ENCODE measurements at places on chromosomes 5 and 9. TPM values are rescaled to one million over a fixed set of nuclear protein-coding genes. Genes with fewer than 3 reads are reported as not detected.

GRCh38 chr5:90562341-90562740 is 3.7 kb downstream of the ADGRV1 start:
- no peak overlapping the region for H3K4me3 ChIP-seq
- H3K27me3 ChIP-seq = peaks cover 26% of the 10 kb centered on the region
- peaks cover 3% of the 10 kb centered on the region for H3K4me1 ChIP-seq
- DNase-seq = no peak
- no peak overlapping the region for H3K27ac ChIP-seq

Gene TEX48
- not detected for total RNA-seq

Gene NEUROG1
- total RNA-seq = not detected

- no peak for DNase-seq
- no peak overlapping the region for H3K27ac ChIP-seq
- H3K4me1 ChIP-seq = no peaks in the 10 kb centered on the region
- no peaks in the 10 kb centered on the region for H3K36me3 ChIP-seq
- no peaks in the 10 kb centered on the region for H3K27me3 ChIP-seq
- no peak overlapping the region for H3K4me3 ChIP-seq
Observed at GRCh38 chr5:35163710-35164033, 66.6 kb downstream of the PRLR start.

GRCh38 chr9:130576176-130576575 is 3.2 kb upstream of the FUBP3 start:
- H3K36me3 ChIP-seq = peaks cover 4% of the 10 kb centered on the region
- no peaks in the 10 kb centered on the region for H3K27me3 ChIP-seq
- no peak overlapping the region for H3K27ac ChIP-seq

DNA sequence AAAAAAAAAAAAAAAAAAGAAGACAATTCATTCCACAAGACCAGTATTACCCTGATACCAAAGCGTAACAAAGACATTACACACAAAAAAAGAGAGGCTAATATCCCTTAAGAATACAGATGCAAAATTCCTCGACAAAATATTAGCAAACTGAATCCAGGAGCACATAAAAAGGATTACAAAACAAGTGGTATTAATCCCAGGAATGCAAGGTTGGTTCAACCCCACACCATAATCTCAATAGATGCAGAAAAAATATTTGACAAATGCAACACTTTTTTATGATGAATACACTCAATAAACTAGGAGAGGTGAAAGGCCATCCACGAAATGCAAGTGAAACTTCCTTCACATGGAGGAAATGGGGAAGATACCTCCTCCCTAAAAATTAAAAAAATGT is 80.1 kb upstream of the TLR4 start:
- H3K27ac ChIP-seq = no peak overlapping the region
- DNase-seq = no peak
- H3K36me3 ChIP-seq = no peaks in the 10 kb centered on the region
- no peaks in the 10 kb centered on the region for H3K27me3 ChIP-seq

DNA sequence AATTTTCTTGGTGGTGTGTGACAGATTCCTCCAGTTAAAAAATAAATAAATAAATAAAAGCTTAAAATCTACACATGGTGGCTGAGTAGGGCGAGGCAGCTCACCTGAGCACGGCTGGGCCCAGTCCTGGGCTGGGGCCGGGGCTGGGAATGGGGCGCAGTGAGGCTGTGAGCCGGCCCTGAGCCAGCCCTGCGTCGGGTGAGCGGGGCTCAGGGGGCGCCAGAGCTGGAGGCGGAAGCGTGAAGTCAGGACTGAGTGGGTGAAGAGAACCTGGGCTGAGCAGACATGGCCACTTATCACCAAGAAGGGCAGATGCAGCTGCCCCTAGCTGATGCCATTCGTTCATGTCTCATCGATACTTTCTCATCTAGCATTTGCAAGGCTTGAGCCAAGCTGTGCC is 22.8 kb upstream of the DTWD2 start:
- no peaks in the 10 kb centered on the region for H3K27me3 ChIP-seq
- H3K27ac ChIP-seq = no peak overlapping the region
- H3K36me3 ChIP-seq = no peaks in the 10 kb centered on the region
- H3K4me1 ChIP-seq = no peaks in the 10 kb centered on the region
- DNase-seq = no peak
- no peak overlapping the region for H3K4me3 ChIP-seq

DNA sequence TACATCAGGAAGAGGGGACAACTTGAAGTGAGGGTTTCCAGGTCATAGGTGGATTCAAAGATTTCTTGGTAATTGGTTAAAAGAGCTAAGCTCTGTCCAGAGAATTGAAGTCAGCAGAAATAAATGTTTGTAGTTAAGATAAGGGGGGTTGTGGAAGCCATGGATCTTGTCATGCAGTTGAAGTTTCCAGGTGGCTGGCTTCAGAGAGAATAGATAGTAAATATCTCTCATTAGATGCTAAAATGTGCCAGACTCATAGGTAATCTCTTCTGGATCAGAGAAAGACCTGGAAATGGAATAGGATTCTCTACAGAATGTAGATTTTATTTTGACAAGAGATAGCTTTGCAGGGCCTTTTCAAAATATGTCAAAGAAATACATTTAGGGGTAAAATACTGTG is 491.7 kb downstream of the PRR16 start:
- H3K27me3 ChIP-seq = no peaks in the 10 kb centered on the region
- H3K4me3 ChIP-seq = no peak overlapping the region
- H3K36me3 ChIP-seq = no peaks in the 10 kb centered on the region
- no peak overlapping the region for H3K27ac ChIP-seq
- H3K4me1 ChIP-seq = no peaks in the 10 kb centered on the region
- no peak for DNase-seq

DNA sequence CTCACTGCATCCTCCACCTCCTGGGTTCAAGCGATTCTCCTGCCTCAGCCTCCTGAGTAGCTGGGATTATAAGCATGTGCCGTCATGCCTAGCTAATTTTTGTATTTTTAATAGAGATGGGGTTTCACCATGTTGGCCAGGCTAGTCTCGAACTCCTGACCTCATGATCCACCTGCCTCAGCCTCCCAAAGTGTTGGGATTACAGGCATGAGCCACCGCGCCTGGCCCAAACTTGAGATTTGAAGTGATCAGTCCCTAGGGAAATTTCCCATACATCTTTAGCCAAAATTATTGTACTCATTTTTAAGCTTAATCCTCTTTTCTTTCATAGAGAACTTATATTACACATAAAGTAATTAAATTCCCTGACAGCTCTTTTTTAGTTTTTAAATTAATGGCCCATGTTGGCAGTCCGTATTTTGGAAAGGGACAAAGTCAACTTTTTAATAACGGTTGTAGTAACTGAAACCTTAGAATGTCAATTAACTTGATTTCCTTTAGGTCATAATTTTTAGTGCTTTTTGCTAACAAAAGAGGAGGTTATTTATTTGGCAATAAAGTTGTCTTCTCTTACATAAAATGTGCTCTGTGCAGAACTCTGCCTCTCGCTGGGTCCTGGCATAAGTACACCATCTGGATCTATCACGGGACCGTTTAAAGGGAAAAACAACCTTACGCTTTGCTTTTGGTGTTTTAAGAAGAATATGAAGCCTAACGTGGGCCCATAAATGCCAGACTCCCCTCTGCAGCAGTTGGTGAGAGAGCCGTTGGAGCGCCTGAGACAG is 142.3 kb upstream of the OTULINL start:
- no peaks in the 10 kb centered on the region for H3K27me3 ChIP-seq
- no peak overlapping the region for H3K4me3 ChIP-seq
- no peak overlapping the region for H3K27ac ChIP-seq
- H3K4me1 ChIP-seq = no peaks in the 10 kb centered on the region
- DNase-seq = no peak

DNA sequence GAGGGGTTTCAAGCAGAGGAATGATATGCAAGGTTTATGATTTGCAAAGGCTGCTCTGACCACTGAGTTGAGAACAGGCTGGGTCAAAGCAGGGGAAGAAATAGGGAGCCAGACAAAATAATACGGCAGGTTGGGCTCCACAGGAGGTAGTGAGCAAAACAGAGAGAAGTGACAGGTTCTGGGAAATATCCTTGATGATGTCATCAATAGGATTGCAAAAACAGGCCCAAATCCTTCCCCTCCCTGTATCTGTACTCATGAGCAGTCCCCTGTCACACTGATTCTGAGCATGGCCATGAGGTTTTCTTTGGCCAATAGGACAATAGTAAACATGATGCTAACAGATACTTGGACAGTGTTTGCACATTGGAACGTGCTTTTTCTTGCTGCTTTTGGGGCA is 471.8 kb upstream of the BRINP1 start:
- DNase-seq = no peak
- no peak overlapping the region for H3K4me3 ChIP-seq
- H3K27ac ChIP-seq = no peak overlapping the region

DNA sequence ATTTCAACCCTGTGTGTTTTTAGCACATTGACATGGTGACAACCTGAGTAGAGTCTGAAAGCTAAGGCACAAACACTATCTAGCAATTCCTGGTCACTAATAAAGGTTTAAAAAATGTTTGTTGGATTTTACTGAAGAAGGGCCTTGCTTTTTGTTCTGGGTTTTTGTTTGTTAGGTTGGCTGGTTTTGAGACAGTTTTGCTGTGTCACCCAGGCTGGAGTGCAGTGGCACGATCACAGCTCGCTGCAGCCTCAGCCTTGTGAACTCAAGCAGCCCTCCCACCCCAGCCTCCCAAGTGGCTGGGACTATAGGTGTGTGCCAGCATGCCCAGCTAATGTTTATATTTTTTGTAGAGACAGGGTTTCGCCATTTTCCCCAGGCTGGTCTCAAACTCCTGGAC is 39.0 kb downstream of the PRKACG start:
- peak overlapping the region; percentile 76 for H3K27ac ChIP-seq
- H3K4me3 ChIP-seq = peak overlapping the region; percentile 78
- H3K36me3 ChIP-seq = no peaks in the 10 kb centered on the region
- no peaks in the 10 kb centered on the region for H3K27me3 ChIP-seq
- peak; percentile 11 for DNase-seq
- H3K4me1 ChIP-seq = peaks cover 46% of the 10 kb centered on the region

DNA sequence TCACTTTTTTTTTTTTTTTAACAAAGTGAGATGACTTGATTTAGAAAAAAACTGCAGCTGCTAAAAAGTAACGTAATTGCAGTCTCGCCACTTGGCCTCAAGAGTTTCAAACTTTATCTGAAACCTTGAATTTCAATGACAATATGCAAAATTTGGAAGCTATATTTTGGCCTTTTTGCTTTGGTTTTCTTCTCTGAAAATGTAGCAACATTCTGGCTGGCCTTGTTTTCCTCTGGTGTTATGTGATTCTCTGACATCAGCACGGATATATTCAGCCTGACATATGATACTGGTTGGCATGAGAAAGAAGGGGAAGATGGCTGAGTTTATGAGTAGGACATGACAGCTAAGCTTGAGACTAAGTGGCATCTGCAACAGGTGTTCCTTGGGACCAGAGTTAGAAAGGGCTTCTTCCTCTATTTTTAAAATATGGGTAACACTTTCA is 136.5 kb downstream of the MEF2C start:
- no peaks in the 10 kb centered on the region for H3K36me3 ChIP-seq
- H3K27ac ChIP-seq = no peak overlapping the region
- no peaks in the 10 kb centered on the region for H3K27me3 ChIP-seq
- no peaks in the 10 kb centered on the region for H3K4me1 ChIP-seq
- no peak for DNase-seq

Gene SLC9A3
- 2.0 TPM for total RNA-seq

DNA sequence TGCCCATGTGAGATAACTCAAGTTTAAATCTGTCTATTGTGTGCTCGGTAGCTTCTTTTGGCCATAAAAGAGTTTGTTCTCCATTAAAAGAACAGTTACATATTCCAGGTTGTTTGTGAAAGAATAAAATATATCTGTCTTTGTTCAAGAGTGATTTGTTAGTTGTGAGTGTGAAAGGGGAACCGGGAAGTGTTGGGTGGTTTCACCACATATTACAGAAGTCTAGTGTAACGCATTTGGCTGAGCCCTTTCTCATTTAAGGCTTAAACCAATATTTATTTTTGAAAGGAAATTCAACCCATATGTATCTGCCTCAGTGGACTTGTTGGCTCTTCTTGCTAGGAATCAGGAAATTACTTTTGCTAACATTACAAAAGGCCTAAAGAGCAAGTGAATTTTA is 54.1 kb upstream of the DMRTA1 start:
- no peak for DNase-seq
- H3K36me3 ChIP-seq = no peaks in the 10 kb centered on the region
- no peak overlapping the region for H3K27ac ChIP-seq
- no peaks in the 10 kb centered on the region for H3K4me1 ChIP-seq
- H3K4me3 ChIP-seq = no peak overlapping the region
- H3K27me3 ChIP-seq = no peaks in the 10 kb centered on the region

Gene FGF1
- not detected for total RNA-seq

DNA sequence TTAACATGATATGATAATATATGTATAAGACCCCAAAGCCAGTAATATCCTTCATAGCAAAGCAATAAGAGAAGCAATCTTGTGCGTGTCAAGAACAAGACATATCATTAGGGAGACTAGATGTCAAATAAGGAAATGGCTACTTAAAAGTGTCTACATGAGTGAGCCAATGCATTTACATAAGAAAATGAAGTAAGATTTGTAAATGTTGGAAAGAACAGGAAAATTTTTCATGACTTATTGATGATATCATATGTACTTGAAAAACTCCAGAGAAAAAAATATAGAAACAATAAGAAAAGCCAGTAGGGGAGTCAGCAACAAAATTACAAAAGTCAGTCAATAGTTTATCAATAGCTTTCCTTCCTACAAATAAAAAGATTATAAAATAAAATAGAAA is 13.8 kb upstream of the MCTP1 start:
- no peaks in the 10 kb centered on the region for H3K27me3 ChIP-seq
- no peaks in the 10 kb centered on the region for H3K36me3 ChIP-seq
- H3K4me1 ChIP-seq = no peaks in the 10 kb centered on the region
- H3K4me3 ChIP-seq = no peak overlapping the region

Gene CDC25C
- 0.37 TPM for total RNA-seq

DNA sequence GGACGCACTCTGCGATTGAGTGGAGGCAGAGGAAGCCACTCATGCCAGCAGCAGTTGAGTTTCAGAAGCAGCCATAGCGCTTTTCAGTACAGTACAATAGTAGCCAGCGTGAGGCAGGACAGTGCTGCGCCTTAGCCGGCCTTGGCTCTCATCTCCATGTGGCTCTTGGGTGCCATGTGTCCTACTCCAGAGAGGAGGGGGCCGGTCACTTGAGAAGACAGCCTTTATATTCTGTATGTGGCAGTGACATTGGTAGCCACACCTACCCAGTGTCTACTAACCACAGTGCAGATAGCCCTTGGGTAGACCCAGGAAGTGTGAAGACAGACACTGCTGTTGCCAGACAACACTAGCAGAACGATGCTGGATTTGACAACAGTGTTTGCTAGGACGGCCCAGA is 42.3 kb downstream of the FAM78A start:
- H3K36me3 ChIP-seq = peaks cover 17% of the 10 kb centered on the region
- peak; percentile 60 for DNase-seq
- peaks cover 68% of the 10 kb centered on the region for H3K4me1 ChIP-seq
- H3K27me3 ChIP-seq = no peaks in the 10 kb centered on the region
- H3K4me3 ChIP-seq = peak overlapping the region; percentile 75

- no peaks in the 10 kb centered on the region for H3K4me1 ChIP-seq
- H3K27me3 ChIP-seq = no peaks in the 10 kb centered on the region
- no peak overlapping the region for H3K4me3 ChIP-seq
Observed at GRCh38 chr9:116209414-116210116, 56.0 kb downstream of the PAPPA start.

Gene PALM2AKAP2
- 0.62 TPM for total RNA-seq

Gene FBXW5
- total RNA-seq = 96.9 TPM

Gene PSMB7
- 84.2 TPM for total RNA-seq

GRCh38 chr9:74935008-74935407 is 17.7 kb downstream of the C9orf40 start:
- peaks cover 3% of the 10 kb centered on the region for H3K27me3 ChIP-seq
- no peak for DNase-seq
- no peaks in the 10 kb centered on the region for H3K36me3 ChIP-seq
- no peaks in the 10 kb centered on the region for H3K4me1 ChIP-seq

Measured in CD4-positive, CD25-positive, alpha-beta regulatory T cell (primary cell).